ENCODE measurements at places on chromosomes 16 and 17.

GRCh38 chr16:14097182-14097959 is 26.3 kb downstream of the MRTFB start:
- no peak for DNase-seq

- no peak for DNase-seq
Measured at GRCh38 chr16:50144211-50144610, 8.9 kb upstream of the TENT4B start.

DNA sequence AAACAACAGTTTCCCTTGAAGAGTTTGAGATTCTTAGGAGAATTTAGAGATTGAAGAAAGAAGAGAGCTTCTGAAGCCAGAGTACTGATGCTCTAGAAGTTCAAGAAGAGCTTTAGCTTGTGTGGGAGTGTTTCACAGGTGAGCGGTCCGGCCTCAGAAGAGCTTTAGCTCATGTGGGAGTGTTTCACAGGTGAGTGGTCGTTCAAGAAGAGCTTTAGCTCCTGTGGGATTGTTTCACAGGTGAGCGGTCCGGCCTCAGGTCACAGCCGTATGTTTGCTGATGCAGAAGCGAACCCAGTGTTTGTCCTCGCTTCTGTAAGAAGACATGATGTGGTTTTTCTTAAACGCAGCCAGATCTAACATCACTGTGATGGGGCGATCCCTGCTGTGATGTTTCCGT is 76.4 kb downstream of the SEC14L1 start:
- no peak for DNase-seq

DNA sequence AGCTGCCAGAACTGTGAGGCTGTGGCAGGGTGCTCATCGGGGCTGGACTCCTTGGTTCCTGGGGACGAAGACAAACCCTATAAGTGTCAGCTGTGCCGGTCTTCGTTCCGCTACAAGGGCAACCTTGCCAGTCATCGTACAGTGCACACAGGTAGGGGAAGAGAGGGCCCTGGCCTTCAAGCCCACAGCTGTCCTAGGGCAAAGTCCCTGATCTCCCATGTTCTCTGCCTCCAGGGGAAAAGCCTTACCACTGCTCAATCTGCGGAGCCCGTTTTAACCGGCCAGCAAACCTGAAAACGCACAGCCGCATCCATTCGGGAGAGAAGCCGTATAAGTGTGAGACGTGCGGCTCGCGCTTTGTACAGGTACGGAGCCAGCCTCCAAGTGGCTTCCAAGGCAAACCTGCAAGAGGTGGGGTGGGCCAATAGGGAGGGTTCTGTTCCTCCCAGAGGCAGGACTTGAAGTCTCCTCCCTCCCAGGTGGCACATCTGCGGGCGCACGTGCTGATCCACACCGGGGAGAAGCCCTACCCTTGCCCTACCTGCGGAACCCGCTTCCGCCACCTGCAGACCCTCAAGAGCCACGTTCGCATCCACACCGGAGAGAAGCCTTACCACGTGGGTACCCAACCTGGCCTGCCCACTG is 3.7 kb downstream of the BCL6B start:
- DNase-seq = no peak

DNA sequence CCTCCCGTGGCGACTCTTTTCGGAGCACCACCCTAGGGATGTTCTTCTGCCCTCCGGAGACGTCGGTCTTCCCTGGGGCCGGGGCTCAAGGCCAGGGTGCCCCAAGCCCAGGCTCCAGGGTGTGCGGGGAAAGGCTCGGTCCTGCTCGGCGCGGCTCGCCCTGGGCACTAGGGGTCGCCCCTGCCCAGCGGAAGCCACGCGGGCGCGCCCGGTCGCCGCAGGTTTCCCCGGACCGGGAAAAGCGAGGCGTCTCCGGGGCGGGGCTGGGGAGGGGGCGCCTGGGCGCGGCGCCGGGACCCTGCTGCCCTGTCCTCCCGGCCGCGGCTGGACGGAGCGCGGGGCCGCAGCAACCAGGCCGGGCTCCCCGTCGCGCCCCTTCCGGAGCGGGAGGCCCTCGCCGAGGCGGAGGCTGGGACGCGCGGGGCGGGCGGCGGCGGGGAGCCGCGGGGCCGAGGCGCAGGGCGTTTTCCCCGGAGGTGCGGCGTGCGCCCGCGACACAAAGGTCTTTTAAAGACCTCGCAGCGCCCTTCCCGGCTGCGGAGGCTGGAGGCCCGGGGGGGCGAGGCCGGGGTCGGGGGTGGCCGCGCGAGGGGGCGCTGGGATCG is 76.4 kb downstream of the MRC2 start:
- peak; percentile 77 for DNase-seq

DNA sequence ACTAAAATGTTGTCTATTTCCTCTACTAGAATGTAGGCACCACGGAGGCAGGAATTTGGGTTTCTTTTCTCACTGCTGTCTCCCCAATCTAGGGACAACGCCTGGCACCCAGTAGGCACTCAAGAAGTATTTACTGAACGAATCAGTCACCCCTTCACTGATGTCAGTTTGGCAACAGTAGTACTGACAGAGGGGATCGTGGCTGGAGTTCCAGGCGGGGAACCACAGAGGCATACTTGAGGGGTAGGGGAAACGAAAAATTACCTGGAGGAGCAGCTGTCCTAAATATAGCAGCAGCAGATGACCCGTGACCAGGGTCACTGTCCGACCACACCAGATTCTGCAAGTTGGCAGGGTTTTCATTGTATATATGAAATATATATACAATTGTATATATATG is 33.3 kb downstream of the TRIM25 start:
- no peak for DNase-seq

DNA sequence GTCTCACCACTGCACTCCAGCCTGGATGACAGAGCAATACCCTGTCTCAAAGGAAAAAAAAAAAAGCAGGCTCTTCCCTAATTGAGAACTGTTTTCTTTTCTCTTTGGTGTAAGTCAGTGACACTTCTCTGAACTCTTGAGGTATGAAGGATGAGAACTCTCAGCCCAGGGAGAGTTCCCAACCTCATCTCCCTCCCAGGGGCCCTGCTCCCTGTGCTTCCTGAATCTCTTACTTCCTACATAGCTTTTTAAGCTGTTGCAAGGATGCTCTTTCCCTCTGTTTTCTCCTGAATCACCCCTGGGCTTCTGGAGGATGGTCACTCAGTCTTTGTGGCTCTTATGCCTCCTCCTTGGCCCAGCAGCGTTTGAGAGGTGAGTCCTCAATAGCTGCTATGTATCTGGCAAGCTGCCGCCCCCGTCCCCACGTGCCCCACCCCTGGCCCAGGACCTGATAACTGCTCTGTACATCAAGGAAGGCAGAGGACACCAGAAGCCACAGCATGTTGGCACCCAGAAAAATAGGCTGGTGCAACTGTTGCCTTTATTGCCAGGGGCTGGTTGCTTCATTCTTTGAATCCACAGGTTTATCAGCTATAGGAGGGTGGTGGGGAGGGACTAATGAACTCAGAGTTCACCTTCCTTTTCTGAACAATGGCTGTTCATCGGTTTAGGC is 24.0 kb downstream of the IGF2BP1 start:
- no peak for DNase-seq

DNA sequence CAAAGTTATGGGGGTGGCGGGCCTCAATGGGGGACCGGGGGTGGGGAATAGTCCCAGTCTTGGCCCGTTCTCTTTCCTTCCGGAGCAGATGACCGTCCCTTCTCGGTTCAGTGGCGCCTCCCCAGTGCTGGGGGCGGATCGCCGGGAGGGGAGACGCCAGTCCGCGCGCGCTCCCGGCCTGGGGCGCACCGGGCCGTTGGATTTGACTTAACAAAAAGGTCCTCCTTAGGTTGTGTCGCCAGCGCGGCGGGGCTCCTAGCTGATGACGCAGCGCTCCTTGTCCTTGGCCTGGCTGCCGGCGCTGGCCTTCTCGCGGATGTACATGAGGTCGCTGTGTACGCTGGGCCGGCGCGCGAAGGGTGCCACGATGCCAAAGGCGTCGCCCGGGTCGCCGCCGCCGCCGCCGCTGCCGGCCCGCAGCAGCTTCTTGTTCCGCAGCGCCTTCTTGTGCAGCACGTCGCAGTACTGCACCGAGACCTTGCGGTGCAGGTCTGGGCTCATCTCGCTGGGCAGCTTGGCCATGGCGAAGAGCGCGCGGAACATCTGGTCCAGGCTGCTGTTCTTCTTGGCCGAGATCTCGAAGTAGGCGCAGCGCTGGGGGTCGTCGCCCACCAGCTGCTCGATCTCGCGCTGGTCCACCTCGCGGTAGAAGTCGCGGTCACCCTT is 1.2 kb downstream of the RASD1 start:
- no peak for DNase-seq

GRCh38 chr17:57756951-57757350 is 11.9 kb upstream of the CCDC182 start:
- no peak for DNase-seq

GRCh38 chr16:50942143-50942542 is 200.3 kb downstream of the CYLD start:
- no peak for DNase-seq

DNA sequence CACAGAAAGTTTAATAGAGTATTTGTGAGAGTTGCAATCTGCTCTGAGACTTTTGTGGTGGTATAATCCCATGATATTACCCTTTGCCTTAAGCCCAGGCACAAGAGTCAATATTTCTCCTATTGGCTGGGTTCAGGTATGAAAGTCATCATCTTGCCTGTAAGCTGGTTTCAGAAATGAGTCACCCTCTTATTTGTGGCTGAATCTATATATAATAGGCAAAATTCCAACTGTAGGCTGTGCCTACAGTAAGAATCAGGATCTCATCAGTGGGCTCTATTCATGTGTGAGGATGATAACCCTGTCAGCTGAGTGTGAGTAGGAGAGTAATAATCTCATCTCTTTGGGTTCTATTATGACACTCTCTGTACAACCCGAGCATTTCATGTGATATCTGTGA is 2103.1 kb downstream of the TP53TG3F start:
- DNase-seq = no peak

DNA sequence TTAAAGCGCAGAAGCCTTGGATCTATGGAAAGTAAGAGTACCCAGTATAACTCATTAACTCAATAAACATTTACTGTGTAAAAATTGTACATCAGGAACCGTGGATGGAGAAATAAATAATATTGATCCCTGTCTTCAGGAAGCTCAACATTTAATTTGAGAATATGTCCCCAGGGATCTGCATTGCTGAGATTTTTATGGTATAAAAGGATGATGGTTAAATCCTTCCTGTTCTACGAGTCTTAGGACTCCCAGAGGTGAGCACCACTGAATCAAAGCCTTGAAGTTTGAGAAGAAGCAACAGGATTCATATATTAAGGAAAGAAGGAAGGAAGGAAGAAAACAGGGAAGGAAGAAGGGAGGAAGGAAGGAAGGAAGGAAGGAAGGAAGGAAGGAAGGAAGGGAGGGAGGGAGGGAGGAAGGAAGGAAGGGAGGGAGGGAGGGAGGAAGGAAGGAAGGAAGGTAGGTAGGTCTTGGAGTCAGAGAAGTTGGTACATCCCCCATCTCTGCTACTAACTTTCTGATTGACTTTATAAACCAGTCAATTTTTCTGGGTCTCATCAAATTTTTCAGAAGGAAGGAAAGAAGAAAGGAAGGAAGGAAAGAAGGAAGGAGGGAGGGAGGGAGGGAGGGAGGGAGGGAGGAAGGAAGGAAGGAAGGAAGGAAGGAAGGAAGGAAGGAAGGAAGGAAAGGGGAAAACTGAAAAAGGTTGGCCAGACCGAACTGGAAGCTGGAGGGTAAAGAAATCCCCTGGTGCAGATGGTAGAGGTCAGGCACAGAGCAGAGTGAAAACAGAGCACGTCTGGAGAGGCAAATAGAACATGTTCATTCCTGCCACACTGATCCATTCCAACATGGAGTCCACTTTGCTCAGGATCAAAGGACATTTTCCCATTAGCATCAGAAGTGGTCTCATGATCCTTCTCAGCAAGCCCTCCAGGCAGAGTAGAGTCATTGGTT is 422.2 kb upstream of the CDH11 start:
- DNase-seq = no peak

DNA sequence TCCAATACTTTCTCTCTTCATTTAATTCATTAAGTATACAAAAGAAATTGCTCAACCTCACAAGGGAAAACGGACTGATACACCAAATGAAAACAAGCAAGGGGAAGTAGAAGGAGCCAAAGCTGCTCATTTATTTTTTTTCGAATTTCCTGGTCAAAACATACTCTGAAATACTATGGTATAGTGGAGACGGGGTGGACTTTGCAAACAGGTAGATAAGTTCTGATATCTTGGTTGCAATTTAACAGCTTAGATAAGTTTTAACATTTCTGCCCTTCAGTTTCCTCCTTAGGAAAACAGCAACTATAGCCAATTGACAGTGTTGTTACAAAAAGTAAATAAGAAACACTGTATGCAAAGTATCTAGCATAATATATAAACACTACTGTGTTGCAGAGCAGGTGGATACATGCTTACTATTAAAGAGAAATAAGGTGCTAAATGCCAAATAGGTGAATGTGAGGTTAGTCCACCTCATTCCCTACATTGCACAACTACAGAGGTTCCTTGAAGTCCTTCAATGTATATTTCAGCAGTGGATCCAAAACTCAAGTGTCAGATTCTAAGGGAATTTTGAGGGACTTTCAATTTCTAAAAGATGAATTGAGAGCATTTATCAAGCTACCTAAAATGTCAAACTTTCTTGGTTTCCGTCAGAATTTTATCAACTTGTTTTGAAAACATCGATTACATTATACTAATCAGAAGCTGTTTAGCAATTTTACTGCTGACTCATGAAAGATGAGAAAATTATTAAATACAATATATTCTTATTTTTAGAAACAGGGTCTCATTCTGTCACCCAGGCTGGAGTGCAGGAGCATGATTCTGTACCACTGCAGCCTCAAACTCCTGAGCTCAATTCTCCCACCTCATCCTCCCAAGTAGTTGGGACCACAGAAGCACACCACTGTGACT is 11.0 kb downstream of the CCDC47 start:
- DNase-seq = no peak

GRCh38 chr17:63066158-63066813 is 100.3 kb downstream of the TANC2 start:
- DNase-seq = no peak

DNA sequence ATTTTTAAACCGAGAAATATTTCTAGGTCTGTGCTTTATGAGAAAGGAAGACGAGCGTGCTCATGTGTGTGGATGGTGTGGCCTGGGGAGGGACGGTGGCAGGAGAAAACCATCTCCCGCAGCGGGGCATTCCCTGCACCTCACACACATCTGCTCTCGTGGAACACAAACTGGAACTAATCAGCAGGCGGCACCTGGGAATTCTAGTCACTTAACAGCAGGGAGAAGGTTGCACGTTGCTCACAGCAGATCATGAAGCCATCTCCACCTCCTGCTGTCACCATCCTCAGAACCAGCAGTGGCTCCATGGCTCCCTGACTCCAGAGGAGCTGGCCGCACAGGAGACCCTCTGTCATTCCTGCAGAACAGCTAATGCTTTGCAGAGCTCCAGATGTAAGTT is 35.2 kb downstream of the ADCY9 start:
- DNase-seq = no peak

DNA sequence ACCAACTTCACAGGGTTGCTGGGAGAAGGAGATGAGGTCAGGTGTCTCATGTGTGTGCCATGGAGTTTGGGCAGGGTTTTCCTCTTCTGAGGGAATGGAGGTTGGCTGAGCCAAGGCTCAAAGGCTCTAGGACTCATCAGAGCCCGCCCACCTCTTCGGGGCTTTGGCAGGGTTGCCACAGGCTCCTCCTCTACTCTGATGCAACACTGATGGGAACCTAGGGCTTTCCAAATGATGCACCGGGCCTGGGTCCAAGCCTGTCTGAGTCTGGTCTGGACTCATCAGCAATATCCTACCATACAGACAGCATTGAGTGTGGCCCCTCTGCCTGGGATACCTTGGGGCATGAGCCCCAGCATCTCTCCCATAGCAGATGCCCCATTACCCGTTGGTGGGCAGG is 59.5 kb upstream of the LHX1 start:
- no peak for DNase-seq

Measured in stimulated activated CD4-positive, alpha-beta T cell treated with anti-CD3 and anti-CD28 coated beads, Interleukin-2, amount 100 ng/mL, for 24 hours (primary cell).